ENCODE measurements at places on chromosomes 13 and 19.

DNA sequence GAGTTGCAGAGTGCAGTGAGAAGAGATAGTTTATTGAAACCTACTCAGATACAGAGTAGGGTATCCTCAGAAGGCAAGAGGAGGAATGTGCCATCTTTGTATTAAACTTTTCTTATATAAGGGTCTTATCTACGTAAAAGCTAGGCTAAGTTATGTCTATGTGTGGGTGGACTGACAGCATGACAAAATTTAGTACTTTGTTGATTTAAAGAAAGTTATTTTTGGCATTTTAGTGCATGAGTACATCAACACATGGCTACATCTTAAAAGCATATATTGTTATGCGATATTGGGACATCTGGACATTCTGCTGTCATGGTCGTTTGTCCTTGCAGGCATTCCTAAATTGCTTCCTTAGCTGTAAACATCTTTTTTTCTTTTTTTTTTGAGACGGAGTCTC lies 19.0 kb upstream of the ATP8A2 start:
- DNase-seq: no peak

GRCh38 chr19:15218501-15218900 lies 13.7 kb downstream of the EPHX3 start:
- DNase-seq: no peak

DNA sequence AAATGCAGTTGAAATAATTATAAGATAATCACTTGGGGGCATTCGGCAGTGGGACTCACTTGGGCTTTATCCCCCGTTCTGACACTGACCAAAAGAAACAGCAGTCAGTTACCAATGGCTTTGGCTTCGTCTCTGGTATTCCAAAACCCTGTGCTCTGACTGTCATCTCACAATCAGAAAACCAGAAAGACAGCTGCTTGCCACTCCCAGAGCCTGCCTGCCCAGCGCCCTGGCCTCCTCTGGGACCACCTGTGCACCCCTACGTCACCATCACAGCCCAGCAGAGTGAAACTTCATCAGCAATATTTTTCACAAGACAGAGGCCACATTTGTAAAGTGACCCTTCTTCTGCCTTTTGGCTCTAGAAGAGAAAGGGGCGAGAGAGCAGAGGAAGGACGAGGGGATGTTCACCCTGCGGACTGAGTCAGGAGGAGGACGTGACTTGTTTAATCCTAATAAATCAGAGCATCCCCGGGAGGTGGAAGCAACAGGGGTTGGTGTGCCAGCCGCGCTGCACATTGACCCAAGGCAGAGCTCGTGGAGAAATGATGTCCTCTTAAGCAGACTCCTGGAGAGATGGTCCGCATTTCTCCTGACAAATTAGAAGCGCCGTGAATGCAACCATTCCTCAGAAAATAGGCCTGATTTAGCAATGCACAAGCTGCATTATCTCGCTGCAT lies 397.8 kb upstream of the ZNF507 start:
- DNase-seq: no peak

DNA sequence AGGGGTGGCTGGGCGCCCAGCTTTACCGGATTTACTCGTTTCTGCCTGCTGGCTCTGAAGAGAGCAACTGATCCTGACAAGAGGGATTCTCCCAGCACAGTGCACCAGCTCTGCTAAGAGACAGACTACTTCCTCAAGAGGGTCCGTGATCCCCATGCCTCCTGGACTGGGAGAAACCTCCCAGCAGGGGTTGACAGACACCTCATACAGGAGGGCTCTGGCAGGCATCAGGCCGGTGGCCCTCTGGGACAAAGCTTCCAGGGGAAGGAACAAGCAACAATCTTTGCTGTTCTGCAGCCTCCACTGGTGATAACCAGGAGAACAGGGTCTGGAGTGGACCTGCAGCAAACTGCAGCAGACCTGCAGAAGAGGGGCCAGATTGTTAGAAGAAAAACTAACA lies 1192.5 kb upstream of the PRR20A start:
- no peak for DNase-seq

GRCh38 chr13:107102676-107103075 lies 534.7 kb upstream of the ARGLU1 start:
- no peak for DNase-seq

DNA sequence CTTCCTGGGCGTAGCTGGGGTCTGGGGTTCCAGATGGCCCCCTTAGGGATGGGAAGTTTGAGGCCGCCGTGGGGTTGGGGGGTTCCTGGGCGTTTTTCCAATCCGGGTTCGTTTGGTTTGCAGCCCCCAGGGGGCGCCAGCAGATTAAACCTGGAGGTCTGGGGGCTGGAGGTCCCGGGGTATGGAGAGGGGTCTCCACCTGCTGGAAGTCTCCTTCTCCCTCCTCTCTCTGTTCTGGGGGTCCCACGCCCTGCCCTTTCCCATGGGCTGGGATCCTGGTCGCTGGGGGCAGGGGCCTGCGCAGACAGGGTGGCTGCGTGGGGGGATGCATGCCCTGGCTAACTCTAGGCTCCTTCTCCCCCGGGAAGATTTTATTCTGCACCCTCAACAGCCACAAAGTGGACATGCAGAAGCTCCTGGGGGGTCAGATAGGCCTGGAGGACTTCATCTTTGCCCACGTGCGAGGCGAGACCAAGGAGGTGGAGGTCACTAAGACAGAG lies 899 bp downstream of the GIPC3 start:
- DNase-seq: peak; percentile 73

DNA sequence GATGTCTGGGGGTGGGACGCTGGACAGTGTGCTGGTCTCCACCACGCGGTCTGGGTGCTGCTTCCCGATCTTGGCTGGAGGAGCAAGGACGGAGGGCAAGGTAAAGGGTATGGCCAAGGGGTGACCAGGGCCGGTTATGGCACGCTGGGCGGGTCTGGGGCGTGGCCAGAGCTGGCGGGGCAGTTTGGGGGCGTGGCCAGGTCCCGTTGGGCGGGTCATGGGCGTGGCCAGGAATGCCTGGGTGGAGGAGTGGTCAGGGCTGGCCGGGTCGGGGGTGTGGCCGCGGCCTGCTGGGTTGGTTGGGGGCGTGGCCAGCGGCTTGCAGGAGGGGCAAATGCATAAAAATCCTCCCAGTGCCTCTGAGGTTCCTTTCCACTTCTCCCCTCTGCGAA lies 19.2 kb downstream of the GPX4 start:
- DNase-seq: peak; percentile 90

Measured in ecto neural progenitor cell (in vitro differentiated cells).